ENCODE measurements at places on chromosomes 7 and 10.

GRCh38 chr10:131238669-131239280 lies 72.7 kb downstream of the TCERG1L start:
- no peak for DNase-seq

- DNase-seq: no peak
Measured at GRCh38 chr7:26688936-26689506, 175.4 kb downstream of the SKAP2 start.

GRCh38 chr7:108307194-108307593 lies 149.0 kb downstream of the NRCAM start:
- DNase-seq: no peak

DNA sequence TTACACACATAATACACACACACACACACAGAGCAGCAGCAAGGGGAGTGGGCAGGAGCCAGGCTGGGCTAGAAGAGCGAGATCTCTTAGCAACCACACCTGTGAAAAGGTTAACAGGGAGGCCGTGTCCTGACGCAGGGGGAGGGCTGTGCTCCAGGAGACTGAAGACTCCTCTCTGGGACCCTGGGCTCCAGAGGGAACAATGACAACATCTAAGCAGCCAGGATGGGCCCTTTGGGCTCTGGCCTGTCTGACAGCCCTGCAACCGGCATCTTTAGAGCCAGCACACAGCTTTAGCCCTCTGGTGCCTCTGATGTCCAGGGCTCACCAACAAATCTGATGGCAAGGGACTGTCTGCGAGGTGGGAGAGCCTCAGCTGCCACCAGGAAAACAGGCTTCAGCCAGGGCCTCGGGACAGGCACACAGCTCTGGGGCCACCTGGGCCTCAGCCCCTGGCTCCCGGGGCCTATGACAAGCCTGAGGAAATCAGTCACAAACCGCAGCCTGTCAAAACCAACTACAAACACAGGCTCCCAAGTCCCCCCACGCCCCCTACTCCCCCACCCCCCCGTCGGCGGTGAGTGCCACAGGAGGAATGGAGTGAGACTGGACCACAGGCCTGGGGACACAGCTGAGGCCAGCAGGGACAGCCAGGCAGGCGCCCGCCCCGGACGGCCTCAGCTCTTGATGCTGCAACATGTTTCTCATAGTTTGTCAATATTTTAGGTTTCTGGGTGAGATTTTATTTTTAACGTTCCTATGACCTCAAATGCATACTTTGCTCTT lies 102.8 kb downstream of the TNS3 start:
- no peak for DNase-seq

DNA sequence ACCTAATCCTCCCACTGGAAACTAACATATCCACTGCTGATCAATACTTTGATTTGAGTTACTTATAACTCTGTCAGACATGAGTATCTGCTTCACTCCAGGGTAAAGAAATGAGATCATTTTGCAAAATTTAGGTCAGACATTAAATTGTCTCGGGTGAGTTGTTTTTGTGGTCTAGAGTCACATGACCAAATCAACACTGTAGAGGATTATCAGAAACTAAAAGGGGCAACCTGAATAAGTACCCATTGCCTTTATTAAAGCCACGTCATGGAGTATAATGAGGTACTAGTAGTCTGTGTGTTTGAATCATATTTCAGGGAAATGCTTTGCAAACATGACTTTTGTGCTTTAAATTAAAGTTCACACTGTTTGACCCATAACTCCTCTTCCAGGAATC lies 107.7 kb upstream of the ADO start:
- no peak for DNase-seq

DNA sequence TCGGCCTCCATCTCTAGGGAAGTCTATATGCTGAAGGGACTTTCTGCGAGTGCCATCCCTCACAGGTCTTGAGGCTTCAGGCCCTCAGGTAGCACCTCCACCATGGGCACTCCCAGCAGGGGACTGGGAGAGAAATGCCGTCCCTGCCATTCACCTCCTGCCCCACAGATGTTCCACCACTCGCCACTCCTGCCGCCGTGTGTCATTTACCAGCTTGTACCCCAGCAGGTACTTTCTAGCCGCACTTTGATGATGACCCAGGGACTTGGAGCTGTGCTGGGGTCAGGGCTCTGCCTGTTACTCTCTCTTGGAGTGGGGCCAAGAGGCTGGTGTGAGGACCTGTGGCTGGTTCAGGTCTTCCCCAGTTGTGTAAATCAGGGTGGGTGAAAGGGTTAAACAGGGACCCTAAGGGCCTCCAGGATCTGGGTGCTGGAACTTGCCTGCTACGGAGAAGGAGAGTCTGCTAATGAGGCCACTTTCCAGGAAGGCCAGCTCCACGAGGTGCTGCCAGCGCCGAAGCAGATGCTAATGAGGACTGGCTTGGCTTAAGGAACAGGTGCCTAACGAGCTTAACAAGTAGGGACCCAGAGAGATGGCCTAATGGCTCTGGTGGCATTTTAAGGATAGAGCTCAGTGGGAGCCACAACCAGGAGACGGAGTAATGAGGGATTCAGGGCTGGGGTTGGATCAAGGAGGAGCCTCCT lies 32.4 kb downstream of the CRHR2 start:
- no peak for DNase-seq

DNA sequence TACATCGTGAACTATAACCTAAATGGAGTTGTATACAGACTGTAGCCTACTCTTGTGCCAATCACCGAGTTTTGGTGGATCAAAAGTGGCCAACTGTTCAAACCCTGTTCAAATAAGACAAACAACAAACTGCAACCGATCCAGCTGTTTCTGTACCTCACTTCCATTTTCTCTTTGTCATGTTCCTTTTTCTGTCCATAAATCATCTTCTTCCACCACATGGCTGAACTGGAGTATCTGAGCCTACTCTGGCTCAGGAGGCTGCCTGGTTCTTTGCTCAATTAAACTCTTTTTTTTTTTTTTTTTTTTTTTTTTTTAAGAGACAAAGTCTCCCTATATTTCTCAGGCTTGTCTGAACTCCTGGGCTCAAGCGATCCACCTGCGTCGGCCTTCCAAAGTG lies 59.0 kb upstream of the NPVF start:
- no peak for DNase-seq

GRCh38 chr10:94666391-94667102 lies 17.0 kb upstream of the CYP2C18 start:
- DNase-seq: no peak

- DNase-seq: peak; percentile 38
Measured at GRCh38 chr7:73742753-73743641, 4.4 kb upstream of the ABHD11 start.

DNA sequence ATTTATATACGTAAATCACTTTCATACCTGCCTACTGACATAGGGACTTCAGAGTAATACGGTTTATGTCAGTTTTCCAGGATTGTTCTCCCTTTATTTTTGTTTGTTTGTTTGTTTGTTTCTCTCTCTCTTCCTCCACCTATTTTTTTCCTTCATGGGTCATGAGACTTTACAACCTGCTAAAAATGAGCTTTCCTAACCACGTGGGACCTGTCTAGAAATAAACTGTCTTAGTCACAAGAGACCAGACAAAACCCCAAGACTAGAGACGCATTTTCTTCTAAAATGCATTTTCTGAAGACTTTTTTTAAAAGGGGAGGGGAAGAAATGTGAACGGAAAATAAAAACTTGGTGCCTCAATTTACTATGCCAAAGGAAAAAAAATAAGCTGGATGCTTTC lies 41.1 kb upstream of the FIGNL1 start:
- DNase-seq: no peak

GRCh38 chr10:30786131-30786530 lies 156.6 kb upstream of the LYZL2 start:
- no peak for DNase-seq

- DNase-seq: peak; percentile 70
Measured at GRCh38 chr10:100338434-100339036, 8.5 kb upstream of the SCD start.

GRCh38 chr7:106072715-106073091 lies 39.4 kb downstream of the SYPL1 start:
- DNase-seq: no peak

DNA sequence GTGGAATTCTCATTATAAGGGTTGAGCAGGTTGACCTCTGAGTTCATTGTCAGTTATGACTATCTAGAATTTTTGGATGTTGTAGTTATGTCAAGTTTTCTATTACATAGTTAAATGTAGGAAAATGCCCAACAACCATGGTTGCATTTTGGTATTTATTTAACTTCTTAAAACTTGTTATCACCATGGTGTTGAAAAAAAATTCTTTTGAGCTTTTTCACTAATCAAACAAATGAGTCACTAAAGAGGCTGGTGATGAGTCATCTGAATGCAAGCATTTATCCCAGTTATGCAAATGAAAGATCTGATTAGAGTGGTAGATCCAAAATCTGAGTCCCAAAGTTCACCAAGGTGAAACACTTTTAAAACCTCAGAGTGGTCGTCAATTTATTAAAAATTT lies 624.7 kb upstream of the IGFBP3 start:
- DNase-seq: no peak

DNA sequence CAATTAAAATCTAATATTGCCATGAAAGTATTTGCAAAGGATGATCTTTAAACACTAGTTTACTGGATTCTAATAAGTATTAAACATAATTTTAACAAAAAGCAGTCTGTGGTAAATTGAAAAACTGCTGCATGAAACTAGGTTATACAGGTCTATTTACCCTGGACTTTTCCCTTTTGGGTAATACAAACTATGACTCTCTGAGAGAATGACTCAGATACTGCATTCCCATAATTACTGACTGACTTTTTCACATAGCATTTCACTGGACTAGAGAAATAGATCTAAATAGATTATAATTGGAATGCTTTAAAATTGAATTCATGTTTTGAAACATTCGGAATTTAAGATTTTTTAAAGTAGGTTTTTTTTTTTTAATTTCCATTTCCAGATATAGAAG lies 395.7 kb downstream of the THSD7A start:
- DNase-seq: no peak

DNA sequence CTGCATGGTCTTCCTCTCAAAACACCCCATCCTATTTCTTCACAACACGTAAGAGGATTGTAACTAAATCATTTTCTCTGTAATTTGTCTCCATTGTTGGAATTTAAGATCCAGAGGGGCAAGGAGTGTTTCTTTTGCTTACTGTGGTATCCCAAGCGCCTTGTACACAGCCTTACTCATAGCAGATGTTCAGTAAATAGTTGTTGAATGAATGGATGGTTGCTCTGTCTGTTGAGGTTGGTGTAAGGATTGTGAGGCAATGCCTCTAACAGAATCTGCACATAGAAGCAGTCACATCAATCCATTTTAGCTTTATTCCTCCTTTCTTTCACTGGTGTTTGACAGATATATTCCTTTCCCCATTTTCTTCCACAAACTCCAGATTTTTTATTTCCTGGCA lies 90.1 kb downstream of the ZNF365 start:
- DNase-seq: no peak

GRCh38 chr7:17319164-17320101 lies 21.0 kb downstream of the AHR start:
- no peak for DNase-seq

GRCh38 chr10:122140461-122140902 lies 130.6 kb upstream of the BTBD16 start:
- no peak for DNase-seq

DNA sequence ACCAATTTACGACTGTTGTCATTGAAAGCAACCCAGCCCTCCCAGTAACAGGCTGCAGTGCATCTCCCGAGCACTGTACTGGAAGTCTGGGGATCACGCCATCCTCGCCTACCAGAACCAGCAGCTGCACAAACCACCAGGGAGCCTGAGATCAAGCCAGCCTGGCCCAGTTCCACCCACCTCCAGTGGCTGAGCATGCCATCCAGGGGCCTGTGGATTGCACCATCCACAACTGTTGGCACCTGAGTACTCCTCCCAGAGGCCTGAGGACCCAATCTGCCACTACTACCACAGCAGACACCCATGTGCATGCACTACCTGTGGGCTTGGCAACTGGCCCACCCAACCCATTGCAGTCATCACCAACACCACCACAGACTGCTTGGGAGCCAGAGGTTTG lies 44.2 kb downstream of the HERPUD2 start:
- DNase-seq: no peak

- no peak for DNase-seq
Measured at GRCh38 chr7:22700559-22701002, 26.4 kb upstream of the IL6 start.

- DNase-seq: no peak
Measured at GRCh38 chr7:145718129-145718528, 398.5 kb upstream of the CNTNAP2 start.

DNA sequence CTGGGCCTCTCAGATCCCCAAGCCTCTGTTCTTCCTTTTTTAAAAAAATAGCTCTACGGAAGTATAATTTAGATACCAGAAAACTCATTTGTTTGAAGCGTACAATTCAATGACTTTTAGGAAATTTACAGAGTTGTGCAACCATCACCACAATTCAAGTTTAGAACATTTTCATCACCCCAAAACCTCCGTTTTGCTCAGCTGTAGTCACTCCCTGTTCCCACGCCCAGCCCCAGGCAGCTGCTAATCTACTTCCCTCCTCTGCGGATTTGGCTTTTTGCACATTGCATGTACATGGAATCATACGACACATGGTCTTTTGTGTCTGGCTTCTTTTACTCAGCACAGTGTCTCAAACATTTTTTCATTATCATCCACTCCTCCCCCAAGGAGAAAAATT lies 229.2 kb downstream of the TCF7L2 start:
- peak; percentile 65 for DNase-seq

DNA sequence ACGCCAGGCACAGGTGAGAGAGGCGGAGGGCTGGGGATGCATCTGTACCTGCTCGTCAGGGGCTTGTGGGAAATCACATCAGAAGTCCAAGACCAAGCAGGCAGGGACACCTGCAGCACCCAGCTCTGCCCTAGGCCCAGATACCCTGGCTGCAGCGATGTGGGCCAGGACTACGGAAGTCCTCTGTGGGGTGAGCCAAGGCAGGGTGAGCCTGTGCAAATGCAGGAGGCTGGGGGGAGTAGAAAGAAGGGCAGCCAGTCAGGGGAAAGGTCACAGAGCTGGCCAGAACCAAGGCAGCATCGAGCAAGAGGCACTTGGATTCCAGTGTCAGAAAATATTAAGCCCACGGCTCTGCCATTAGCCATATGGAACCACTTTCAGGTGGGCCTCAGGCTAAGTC lies 85.2 kb downstream of the TNS3 start:
- DNase-seq: no peak

GRCh38 chr7:65910237-65910636 lies 37.4 kb downstream of the VKORC1L1 start:
- no peak for DNase-seq

DNA sequence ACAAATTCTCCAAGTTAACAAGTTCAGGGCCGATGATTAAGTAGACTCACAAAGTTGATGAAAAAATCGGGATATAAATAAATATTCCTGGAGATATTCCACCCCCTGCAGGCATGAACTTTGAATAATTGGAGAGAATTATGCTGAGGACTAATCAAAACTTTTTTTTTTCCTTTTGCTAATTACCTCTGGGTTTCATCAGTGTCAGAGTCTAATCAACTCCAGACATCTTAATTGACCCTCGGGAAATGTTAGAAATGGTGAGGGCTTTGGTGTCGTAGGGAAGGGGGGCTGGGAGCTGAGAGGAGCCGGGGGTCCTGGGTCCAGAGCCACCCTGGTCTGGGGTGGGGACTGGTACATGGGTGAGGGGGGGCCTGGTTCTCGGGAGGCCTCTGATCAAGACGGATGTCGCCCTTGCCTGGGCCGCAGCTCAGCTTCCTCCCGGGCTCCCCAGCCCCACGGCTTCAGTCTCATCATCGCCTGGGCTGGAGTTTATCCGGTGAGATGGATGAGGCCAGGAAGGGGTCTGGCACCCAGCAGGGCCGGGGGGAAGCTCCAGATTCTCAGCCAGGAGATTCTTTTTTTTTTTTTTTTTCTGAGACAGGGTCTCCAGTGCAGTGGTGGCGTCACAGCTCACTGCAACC lies 30.4 kb upstream of the ELFN1 start:
- no peak for DNase-seq

Measured in CD4-positive, alpha-beta T cell treated with Interferon gamma for 1 hour (primary cell).